Hippocampal formation (tissue), 2 donors: ENCODE measurements at places on chromosomes 1 and 21.

- DNase-seq = no peak
Measured at GRCh38 chr1:211511030-211511700, 19.2 kb upstream of the RD3 start.

DNA sequence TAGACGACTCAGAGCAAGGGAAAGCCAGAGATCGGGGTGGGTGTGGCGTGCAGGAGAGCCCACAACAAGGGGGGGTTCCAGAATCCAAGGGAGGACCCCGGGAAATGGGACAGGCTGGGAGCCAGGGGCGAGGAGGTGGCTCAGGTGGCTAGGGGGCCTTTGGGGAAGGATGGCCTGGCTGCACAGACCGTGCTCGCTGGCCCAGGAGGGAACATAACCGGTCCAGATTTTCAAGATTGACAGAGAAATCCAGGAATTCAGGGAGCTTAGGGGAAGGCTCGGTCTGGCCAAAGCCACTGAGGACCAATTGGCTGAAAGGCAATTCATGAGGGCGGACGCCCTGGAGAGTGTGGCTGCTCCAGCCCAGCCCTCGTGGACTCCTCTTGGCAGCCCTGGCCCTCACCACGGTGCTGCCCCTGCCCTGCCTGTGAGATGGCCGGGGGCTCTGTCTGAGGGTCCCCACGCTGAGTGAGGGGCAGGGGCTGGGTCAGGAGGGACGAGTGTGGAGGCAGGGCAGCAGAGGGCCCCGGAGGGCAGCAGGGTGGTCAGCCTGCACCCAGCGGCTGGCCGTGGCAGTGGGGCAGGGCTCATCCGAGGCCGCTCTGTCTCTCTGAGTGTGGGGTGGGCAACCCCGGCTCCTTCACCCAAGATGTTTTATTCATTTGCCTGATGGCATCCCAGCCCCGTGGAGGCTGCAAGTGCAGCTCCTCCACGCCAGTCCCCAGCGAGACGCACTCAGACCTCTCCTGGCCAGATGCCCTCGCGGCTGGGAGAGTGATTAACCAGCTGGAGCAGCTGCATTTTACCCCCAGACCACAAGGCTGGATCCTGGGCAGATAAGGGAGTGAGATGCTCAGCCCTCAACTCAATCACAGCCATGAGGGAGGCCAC, 5.6 kb upstream of the LRRC3 start:
- no peak for DNase-seq

- no peak for DNase-seq
Measured at GRCh38 chr1:41743366-41743765, 175.4 kb downstream of the HIVEP3 start.

- no peak for DNase-seq
Measured at GRCh38 chr1:224623310-224623714, 7.2 kb downstream of the CNIH3 start.

DNA sequence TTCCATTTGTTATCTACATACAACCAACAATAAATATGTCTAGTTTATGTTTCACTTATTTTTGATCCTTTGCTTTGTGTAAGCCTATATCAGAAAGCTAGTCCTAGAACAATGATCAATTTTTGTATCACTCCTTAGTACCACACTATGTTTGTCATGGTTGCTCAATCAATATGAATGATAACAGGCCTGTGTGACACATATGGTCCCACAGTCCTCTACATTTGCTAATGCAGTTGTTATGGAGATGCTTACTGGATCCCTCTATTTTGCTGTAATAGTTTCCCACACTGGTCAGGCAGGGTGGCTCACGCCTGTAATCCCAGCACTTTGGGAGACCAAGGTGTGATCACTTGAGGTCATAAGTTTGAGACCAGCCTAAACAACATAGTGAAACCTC, 59.1 kb downstream of the ERO1B start:
- no peak for DNase-seq

- DNase-seq = no peak
Measured at GRCh38 chr1:22625262-22625925, 11.0 kb upstream of the C1QA start.

DNA sequence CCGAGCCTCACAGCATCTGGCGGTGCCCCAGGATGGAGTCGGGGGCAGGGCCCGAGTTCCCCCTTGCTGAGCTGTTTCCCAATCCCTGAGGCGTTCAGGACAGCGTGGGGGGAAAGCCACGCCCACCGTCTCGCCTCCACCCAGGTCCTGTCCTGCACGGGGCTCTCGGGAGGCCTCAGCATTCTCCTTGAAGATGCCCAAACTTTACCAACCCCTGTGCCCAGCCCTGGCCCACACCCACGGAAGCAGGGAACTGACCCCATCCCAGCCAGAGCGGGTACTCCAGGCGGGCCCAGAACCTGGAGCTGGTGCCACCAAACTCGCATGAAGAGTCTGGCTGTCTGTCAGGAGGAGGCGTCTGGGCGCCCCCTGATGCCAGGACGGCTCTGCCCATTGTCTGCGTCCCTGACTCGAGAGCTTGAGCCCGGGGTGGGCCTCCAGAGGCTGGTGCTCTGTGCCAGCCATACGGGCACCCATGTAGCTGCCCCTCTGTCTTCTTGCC, 35.3 kb upstream of the POFUT2 start:
- no peak for DNase-seq

GRCh38 chr1:166902279-166902678, 26.2 kb upstream of the TADA1 start:
- DNase-seq = no peak

DNA sequence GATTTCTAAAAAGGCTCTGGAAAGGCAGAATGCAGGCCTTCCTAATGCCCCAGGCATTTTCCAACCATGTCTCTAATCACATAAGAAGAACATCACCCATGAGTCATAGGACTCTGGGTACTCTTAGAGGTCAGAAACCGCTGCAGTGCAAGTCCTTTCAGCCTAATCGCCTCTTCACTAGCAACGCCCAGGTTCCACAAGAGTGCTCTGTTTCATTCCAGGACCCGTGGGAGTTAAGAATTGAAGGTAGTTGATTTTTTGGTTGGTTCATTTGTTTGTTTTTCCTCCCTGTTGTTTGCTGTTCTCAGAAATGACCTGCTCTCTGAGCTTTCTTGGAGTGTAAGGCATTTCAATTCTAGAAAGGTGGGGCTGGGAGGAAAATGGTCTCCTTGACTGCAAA, 123.2 kb downstream of the NR5A2 start:
- no peak for DNase-seq

DNA sequence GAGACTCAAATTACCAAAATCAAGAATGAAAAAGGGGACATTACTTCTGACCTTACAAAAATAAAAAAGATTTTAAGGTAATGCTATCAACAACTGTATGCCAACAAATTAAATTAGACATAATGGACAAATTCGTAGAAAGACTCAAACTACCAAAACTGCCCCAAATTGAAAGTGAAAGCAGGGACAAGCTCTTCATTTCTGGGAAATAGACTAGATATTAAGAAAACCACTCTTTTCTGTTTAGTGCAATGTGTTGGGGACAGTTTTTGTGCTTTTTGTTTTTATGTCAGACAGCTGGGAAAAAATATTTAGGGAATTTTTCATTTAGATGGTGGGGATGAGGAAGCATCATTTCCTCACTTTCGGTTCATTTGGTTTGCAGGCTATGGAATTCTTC, 4.9 kb upstream of the GBP1 start:
- DNase-seq = no peak

DNA sequence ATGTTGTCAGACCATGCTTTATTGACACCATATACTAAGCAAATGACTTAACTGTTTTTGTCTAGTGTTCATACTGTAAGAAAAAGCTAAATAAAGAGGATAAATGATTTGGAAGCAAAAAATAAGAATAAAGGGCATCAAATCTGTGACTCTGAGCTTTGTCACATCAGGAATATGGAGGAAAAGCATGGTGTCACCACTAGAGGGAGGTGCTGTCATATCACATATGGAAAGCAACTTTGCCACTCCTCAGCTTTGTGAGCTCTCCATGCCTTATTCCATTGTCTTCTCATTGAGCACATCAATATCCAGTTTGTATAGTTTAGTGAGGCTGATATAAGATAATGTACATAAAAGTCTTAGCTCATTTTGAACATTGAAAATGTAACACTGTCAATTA, 20.8 kb upstream of the GBP1 start:
- DNase-seq = no peak

DNA sequence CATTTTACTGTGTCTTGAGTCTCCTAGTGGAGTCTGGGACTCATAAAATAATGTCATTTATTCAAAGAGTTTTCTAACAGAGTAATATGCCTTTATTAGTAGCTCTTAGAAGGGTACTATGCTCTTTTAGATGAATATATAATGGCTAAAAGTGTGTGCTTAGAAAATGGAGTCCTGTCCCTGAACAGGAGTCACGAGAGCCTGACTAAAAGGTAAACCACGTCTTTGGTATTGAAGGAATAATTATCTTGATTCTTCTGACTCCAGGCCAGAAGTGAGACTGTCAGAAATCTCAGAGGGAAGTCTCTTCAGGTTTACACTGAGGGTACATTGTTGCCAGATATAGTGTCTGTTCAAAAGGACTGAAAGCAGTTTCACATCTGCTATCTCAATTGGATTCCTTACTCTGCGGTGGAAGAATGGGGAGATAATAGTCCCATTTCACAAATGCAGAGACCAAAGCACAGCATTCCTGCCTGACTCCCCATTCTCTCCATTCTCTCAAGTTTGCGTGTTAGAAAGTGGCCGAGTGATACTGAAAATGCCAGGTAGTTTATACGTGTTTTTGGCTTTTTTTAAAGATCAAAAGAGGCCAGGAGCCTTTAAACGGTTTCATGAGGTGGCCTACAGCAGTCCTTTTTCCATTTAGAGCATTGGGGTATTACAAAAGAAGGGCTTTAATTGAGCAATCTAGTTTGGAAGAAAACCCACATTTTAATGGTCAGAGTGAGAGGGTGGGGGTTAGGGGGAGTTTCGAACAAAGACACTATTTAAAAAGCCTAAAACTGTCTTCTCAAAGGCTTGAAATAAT, 176.6 kb downstream of the VPS13D start:
- peak; percentile 54 for DNase-seq

- no peak for DNase-seq
Measured at GRCh38 chr1:55212349-55213150, 2.6 kb downstream of the USP24 start.

GRCh38 chr1:187630653-187631380, 802.1 kb downstream of the PLA2G4A start:
- no peak for DNase-seq

DNA sequence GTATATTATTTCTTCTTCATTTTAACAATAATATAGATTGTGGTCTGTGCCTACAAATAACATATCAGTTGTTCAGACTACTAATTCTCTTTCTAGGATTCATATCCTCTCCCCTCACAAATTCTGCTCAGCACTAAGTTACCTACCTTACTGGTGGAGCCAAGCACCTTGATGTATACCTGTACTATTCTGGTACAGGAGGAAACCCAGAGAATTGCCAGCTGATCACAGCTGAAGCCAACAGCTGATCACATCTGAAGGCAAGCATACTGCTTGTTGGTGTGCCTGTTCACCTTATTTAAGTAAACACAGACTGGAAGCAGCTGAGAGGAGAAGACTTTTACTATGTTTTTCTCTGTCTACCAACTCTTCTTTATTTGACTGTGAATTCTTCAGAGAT, 101.8 kb downstream of the PBX1 start:
- DNase-seq = no peak

DNA sequence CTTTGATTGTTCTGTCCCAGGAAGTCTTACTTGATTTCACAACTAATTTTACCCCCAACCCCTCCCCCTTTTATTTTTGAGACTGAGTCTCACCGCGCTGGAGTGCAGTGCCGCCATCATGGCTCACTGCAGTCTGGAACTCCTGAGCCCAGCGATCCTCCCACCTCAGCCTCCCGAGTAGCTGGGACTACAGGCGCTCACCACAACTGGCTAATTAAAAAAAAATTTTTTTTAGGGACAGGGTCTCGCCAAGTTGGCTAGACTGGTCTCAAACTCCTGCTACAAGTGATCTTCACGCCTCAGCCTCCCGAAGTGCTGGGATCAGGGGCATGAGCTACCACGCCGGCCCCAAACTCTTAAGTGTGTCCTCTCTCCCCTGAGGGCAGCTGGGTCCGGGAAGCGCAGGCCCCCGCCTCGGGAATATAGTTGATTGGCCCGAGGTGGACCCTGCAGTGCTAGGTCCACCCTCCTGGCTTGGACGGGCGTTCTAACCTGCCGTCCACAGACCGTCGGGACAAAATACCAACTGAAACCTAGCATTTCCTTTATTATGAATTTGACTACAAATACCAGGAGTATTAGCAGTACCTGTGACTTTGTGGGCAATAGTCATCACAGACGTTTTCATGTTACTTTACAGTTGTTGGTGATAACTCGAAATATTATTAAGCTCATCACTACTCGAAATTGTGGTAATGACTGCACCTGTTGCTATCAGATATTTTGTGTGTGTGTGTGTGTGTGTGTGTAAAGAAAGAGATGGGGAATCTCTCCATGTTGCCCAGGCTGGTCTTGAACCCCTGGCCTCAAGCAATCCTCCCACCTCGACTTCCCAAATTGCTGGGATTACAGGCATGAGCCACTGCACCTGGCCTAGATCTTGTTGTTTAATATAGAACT, 642 bp upstream of the PARP1 start:
- no peak for DNase-seq

- no peak for DNase-seq
Measured at GRCh38 chr1:198901266-198901665, 262.4 kb downstream of the PTPRC start.

DNA sequence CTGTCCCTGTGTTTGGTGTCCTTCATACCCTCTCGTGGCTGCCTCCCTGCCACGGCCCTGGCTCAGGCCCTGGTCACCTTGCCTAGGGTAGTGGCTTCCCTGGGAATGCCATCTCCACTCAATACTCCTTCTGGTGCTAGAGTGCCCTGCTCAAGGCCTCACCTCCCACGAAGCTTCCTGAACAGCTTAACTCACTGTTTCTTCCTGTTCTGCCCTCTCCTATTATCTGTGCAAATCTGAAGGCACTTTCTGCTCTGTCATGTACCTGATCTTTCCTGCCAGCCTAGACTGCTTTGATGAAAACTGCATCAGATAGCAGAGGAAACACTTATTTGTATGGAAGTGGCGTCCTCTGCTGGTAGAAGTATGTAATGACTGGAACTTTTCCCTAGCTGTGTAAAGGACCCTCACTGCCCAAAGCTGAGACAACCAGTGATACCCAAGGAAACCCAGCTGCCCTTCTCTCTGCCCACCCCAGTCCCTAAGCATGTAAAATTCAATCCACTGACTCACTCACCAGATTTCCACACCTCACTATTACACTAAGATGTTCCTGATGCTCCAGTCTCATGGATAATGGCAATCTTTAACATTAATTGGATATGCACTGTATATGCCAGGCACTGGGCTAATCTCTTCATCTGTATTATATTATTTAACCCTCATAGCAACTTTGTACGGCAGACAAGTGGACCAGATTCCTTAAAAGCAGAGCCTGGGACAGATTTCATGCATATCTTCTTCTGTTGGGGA, 36.2 kb upstream of the BTG2 start:
- peak; percentile 26 for DNase-seq
